ENCODE measurements at places on chromosomes 5 and 9.

GRCh38 chr9:87530716-87531115 lies 33.0 kb downstream of the DAPK1 start:
- DNase-seq = no peak

GRCh38 chr9:86605303-86605702 lies 251.1 kb upstream of the TUT7 start:
- DNase-seq = peak; percentile 26

DNA sequence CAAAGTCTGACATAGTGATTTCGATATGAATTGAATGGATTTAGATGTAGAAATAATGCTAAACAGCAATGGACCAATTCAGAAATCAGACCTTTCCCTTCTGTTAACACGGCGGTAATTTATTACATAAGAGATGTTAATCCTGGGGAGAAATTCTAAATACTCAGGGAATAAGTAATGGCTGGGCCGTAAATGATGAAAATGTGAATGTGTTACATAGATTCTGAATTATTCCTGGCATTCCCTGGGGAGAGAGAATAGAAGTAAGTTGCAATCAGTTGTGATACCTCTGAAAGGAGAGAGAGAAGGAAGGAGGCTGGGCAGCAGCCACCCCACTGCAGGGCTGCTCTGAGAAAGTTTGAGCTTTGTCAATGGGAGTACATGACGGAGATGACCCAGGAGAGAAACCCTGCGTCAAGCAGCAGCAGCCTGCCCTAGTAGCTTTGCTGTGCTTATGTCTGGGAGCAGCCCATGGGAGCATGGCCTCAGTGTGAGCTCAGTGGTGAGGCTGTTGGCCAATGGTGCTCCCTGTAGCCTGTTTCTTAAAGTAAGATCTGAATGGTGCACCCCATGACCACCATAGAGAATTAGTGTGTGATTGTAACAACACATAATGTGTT lies 420.1 kb downstream of the MTRR start:
- no peak for DNase-seq

- no peak for DNase-seq
These were observed 474.2 kb upstream of the FTMT start for GRCh38 chr5:121377461-121377860.

DNA sequence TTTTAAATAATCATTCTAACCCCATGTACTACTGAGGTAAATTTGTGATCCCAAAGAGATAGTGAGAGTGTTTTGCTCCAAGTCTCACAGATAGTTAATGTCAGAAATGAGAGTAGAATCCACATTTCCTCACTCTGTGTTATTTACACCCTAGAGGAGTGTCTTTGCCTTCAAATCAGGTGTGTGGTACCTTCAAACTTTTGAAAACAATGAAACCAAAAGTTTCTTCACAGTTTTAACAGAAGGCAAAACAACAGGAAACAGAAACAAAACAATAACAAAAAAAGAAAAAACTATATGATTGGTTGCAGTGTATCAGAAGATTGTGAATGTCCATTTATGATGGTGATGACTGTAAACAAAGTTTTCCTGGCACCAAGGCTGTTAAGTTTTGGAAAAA lies 85.9 kb downstream of the ERBIN start:
- DNase-seq = no peak

GRCh38 chr5:67728326-67728890 lies 487.1 kb upstream of the PIK3R1 start:
- no peak for DNase-seq

DNA sequence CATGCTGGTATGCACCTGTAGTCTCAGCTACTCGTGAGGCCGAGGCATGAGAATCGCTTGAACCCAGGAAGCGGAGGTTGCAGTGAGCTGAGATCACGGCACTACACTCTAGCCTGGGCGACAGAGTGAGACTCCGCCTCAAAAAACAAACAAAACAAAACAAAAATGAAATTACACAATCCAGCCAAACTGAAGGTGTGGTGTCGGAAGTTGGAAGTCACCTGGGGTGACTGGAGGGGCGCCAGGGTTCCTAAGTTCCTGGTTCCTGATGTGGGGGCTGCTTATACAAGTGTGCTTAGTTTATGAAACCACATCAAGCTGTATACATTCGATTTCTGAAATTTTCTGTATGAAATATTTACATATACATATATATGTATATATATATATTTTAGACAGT lies 3.7 kb upstream of the DOLPP1 start:
- no peak for DNase-seq

DNA sequence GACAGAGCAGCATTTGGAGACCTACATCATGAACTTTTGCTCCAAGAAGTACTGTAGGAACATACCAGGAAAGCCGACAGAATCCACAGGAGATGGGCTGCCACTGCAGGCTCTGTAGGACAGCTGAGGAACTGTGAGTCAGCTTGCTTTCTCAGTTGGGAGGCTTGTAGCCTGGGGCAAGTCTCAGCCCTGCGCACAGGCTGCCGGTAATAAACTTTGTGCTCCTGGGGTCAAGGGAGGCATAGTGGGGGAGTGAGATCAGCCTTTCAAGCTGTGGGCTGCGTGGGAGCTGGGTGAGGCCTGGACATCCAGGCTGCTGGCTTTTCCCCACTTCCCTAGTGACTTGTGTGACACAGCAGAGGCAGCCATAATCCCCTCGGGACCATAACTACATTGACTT lies 718.0 kb upstream of the CDH10 start:
- no peak for DNase-seq

GRCh38 chr5:5925191-5925590 lies 453.2 kb downstream of the MED10 start:
- no peak for DNase-seq

DNA sequence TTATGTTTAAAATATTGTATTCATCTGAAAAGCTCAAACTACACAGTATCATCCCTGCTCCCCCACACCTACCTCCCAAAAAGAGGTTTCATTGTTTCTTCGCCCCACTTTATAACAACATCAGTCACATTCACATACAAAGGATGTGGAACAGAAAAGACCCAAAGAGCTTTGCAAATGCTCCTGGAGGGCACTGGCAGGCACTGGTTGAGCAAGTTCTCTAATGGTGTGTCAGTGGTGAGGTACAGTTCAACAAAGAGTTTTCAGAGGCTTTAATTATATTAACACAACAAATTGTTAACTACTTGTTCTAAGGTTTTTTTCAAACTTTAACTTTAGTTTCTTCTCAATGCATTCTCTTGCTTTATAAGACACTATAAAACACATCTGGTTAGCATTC lies 54.1 kb upstream of the ECM2 start:
- DNase-seq = no peak

DNA sequence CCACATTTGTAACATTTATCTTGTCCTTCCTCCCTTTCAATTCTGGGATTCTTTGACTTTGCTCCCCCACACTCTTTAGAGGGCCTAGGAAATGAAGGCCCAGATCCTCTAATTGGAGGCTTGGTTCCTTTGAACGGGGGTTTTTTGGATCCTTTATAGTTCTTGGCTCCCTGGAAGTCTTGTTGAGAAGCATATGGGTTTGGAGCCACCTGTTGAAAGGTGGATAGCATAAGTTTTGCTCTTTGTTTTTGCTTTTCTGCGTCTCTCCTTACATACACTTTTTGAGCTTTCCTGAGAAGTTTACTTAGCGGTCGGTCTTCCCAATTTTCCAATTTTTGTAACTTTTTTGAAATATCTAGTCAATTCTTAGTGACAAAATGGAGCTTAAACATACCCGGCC lies 17.8 kb downstream of the IFT74 start:
- DNase-seq = no peak

DNA sequence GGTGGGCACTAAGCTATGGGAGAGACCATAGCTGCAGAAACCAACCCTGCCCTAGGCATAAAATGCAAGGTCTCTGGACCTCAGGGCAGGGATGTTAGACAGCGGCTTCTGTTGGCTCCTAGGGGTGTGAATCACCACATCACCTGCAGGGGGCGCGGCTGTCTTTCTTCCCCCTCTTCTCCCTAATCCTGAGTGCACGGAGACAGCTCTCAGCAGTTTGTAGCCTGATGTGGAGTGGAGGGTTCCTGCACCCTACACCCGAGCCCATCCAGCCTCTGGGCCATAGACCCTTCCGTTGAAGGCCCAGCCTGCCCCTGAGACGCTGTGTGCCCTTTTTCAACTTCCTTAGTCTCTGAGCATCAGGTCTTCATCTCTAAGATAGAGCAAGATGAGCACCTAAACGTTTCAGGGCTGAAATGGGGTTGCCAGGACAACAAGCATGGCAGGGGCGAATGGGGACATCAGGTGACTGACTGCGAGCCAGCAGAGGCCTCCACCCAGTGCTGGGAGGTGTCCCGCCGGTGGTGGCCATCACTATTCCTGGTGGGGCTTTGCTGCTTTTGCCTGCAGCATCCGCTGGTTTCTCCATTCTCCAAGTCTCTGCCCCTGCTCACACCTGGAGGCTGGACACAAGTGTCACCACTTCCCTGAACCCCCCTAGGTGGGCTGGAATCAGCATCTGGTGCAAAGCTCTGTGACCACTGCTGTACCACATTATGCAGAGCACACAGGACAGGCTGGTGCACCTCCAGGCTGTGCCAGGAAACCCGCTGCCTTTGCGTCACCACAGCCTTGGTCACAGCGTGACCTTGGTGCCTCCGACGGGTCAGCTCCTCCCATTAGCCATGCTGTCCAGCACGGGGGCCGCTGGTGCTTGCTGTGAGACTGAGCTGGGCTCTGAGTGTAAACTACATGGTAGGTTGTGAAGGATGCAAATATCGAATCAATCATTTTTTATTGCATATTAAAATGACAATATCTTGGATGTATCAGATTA lies 2.5 kb upstream of the SEC16A start:
- DNase-seq = peak; percentile 63

DNA sequence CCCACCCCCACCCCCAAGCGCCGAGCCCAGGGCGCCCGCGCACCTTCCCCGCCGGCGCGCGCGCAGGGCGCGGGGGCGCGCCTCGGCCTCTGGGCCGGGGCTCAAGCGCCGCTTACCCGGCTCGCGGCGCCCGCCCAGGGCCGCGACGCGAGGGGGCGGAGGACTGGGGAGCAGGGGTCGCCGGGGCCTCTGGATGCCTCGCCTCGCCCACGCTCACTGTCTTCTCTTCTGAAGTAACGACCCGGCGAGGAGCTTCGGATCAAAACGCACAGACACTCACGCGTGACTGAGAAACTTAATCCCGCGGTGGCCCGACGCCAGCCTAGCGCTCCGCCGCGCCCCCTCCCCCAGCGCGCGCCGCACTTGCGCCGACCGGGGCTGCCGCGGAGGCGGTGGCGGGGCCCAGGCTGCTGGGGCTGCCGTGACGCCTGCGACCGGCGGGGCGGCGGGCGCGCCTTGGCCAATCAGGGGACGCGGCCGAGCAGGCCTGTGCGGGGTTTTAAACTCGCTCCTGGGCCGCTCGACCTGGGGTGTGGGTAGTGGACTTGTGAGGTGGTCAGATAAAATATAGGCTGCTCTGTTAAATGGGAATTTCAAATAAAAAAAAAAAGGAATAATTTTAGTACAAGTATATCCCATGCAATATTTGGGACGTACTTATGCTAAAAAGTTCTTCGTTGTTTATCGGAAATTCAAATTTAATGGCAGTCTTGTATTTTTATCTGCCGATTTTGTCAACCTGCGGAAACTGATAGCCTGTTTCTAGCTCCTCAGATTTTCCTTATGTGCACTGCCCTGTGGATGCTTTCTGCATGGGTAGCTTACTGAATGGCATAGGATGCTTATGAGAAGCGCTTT lies at the start of gene MPDZ:
MPDZ (minus strand) TSS at position 409 of the 858 bp plus-strand sequence. CDS start 29,377 bp downstream, outside the sequence.
- peak; percentile 75 for DNase-seq

All from fibroblast of skin of right biceps (primary cell).